ENCODE measurements at places on chromosomes 5 and 9.

DNA sequence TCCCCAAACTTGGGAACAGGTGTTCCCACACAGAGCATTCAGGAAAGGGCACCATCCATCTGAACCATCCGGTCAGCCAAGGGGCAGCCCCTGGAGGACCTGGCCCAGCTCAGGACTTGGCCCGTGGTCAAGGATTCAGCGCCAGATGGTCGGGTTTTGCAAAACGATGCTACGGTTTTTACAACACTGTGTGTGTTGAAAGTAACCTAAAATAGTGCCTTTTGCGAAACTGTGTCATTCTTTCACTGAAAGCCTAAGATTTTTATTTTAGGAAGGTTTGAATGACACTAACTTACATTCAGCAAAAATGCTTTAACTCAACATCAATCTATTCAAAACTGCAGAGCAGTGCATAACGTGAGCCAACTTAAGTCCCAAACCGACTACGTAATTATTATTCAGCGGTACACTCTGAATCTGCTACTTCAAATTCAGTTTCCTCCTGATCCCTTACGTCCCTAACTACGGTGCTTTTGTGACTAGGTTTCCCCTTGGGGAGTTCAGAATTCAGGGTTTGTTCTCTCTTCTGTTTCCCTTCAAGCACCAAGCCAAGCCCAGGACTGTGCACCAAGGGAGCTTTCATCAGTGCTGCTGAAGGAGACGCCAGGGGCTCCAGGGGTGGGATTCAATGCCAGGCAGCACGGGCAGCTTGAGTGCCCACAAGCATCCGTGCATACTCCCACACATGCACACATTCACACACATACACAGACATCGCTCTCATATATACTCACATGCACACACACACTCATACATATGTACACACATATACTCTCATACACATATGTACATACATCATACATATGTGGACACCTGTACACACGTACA, 25.8 kb downstream of the LPCAT1 start:
- no peak for DNase-seq

DNA sequence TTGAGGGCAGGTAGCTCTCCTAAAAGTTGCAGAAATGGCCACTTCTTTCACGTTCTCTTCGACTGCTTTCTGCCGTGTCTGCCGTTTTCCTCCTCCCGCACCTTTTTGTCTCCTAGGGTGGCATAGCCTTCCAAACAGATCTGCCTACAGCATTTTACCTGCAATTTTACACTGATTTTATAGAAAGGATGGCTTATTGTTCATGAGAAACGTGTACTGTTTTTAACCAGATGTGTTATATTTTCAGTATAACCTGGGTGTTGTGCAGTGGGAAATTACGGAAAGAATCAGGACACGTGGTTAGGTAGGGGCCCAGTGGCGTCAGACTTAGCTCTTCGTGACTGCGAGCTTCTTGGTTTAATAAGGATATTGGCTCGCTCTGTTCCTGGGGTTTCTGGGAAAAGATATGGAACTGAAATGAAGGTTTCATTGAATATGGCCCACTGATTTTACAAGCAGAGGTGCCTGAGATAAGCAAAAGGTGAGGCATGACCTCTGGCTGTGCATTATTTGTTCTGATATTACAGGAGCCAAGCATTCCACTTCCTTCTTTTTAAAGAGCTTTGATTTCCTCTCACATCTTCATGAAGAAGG, 43.7 kb upstream of the PRSS3 start:
- DNase-seq: no peak

DNA sequence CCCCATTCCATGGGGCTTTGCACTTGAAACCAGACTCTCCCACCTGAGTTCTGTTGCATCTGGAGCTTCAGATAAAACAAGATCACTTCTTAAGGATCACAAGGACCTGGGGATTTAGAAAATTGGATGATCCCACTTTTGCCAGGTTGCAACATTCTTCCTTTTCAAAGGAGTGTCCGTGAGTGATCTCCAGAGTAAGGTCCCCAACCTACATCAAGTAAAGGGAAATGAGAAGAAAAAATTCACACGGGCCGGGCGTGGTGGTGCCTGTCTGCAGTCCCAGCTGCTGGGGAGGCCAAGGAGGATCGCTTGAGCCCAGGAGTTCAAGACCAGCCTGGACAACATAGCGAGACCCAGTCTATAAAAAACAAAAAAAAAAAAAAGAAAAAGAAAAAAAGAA, 41.2 kb upstream of the COL5A1 start:
- DNase-seq: no peak

- peak; percentile 97 for DNase-seq
These were observed 50.4 kb downstream of the USP20 start for GRCh38 chr9:129885670-129886106.

DNA sequence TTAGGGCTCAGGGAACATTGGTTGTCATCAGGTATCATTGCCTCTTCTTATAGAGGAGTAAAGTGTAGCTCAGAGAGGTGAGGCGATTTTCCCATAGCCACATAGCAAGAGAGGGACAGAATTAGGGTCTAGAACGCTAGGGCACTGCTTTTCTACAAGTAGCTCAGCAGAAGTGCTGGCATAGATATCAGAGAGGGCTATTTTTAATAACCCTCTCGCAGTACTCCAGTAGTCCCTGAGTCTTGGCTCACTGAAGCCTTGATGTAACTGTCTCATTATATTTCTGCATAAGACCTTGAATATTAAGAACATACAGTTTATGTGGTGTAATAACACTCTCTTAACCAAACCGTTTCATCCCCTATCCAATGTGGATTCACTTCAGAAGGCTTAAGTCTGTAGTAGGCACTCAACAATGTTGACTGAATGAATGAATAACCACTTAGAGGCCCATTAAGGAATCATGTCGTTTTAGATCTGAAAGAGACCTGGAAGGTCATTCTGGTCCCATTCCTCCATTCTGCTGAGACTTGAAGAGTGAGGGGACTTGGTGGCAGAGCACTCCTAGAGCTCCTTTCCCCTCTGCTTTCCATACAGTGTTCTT, 4.7 kb upstream of the FRMPD1 start:
- DNase-seq: no peak

DNA sequence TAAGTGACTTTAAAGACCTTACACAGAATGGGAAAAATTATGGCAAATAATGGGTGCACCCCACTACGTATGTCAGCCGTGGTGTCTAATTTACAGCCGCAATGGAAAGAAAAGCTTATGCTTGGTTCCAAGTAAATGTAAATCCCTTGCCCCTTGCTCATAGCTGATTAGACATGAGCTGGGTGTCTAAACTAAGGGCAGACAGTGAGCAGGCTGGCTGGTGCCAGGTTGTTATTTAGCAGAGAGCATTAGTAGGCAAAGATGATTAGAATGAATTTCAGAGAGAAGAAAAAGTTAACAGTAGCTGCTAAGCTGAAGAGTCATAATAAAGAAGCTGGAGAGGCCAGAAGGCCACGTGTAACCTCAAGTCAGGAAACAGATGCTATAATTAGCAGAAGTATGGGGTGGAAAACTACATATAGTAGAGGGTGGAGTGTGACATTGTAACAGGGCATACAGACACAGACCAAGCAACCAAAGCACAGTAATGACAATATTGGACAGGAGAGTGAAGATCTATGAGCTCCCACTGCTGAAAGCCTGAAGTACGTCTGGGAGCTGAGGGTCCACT, 257.7 kb downstream of the MCTP1 start:
- no peak for DNase-seq

DNA sequence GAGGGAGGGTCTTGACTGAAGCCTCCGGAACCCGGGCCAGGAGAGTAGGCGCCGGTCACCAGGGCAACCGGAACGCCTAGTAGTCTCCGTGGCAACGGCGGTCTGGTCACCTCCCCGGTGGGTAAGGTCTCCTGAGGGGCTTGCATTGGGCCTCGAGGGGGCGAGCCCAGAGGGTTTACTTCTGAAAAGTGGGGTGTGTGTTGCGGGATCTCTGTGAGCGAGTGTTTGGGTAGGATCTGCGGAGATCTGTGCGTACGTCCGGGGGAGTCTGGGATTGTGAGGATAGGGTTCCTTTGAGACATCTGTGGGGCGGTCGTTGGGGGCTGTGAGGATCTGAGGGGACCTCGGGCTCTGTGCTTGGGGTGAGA, at the start of gene FAM221B:
FAM221B (minus strand) TSS at position 17 of the 368 bp plus-strand sequence. CDS start 2,571 bp downstream, outside the sequence.
- DNase-seq: peak; percentile 60

Data from endothelial cell (in vitro differentiated cells).